Panc1 (cell line): ENCODE measurements at places on chromosomes 12 and 14. TPM values are rescaled to one million over a fixed set of nuclear protein-coding genes. Genes with fewer than 3 reads are reported as not detected.

DNA sequence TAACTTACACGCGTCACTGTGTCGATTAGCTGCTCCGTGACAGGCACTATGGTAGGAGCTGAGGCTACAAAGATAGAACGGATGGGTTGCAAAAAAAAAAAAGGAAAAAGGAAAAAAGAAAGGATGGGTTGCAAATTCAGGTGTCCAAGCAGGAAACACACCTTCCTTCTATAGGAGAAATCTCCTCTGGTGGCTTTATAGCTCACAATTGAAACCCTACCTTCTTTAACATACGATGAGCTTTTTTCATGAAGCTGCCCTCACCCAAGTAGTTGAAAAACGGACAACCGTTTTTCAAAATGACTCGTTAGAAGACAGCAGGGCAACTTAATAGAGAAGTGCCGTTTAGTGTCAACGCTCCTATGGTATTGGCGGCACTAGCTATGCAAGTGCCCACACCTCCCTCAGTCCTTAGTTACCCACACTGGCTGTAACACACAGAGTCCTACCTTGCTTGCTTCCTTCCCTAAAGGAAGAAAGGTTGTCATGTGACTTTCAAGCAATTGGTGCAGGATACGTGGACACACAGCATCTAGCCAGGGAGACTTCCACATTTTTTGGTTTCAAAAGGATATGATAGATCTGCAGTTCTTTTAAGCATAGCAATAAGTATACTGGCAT lies 682 bp upstream of the TRIP11 start:
- DNase-seq: no peak

TDRD9 gene
- total RNA-seq: not detected

DNA sequence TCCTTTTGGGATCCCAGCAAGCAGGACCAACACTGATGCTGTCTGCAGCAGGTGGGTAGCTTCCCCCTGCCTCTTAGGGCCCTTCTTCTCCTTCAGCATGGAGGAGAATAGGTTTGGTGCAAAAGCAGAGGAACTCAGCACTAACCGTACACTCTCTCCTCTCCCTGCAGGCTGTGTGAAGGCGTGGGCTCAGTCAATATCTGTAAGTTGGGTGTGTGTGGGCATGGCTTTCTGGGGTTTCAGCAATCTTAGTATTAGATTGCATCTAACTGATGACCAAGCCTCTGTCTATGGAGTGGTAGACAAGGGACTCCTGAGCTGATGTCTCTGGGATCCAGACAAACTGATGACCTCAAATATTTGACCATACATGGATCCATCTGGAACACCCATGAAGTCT lies 14.3 kb downstream of the KRT85 start:
- DNase-seq: no peak

DNA sequence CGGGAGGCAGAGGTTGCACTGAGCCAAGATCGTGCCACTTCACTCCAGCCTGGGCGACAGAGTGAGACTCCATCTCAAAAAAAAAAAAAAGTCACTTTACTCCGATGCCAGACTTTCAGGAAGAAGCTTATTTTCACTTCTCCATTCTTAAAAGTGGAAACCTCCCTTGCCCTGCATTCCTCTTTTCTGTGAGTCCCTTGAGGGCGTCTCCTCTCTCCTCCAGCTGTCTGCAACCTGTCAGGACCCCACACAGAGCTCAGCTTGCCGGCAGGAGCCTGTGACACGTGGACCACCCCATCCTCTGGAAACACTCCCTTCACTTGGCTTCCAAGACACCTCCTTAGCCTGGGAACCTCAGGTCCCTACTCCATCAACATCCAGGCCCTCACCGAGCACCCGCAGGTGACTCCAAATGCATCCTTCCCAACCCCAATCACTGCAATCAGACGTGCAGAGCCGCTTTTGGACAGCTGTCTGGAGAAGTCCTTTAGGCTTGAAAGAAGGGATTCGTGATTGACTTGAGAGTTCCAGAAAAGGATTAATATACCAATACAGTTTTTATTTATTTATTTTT lies 34.3 kb downstream of the SLC15A4 start:
- DNase-seq: no peak
